ENCODE measurements at places on chromosomes 7 and 10.

- no peak for DNase-seq
Measured at GRCh38 chr10:117727421-117727820, 184.9 kb downstream of the EMX2 start.

DNA sequence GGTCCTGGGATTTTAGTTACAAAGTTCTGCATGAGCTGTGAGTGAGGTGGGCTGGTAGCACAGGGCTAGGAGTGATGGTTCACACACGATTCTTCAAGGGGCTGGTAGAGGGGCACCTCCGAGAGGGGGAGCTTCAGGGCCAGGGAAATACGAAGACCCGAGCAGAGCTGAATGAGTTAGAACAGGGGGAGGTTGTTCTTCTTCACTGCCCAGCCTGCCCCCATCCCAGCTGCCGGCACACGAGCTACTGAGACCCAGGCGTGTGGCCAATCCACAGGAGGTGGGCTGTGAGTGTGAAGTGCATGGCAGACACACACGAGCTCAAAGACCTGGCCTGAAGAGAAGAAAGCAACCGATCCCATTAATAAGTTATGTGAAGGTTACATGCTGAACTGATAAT, 256.2 kb upstream of the ZNF32 start:
- no peak for DNase-seq

DNA sequence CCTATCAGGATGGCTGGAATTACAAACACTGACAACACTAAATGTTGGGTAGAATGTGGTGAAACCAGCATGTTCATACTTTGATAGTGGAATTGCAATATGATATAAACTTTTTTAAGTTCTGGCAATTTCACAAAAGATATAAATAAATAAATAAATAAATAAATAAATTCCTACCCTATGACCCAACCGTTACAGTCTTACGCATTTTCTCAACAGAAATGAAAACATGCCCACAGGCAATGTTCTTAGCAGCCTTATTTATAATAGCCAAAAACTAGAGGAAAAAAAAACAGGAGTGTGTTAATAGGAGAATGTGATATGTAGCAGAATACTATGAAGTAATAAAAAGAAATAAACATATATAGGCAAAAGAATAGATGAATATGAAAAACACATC, 318.9 kb downstream of the IPMK start:
- no peak for DNase-seq

- DNase-seq = no peak
Measured at GRCh38 chr10:51894771-51895578, 195.6 kb upstream of the CSTF2T start.

GRCh38 chr7:19519443-19520021, 189.3 kb downstream of the POLR1F start:
- DNase-seq = no peak

DNA sequence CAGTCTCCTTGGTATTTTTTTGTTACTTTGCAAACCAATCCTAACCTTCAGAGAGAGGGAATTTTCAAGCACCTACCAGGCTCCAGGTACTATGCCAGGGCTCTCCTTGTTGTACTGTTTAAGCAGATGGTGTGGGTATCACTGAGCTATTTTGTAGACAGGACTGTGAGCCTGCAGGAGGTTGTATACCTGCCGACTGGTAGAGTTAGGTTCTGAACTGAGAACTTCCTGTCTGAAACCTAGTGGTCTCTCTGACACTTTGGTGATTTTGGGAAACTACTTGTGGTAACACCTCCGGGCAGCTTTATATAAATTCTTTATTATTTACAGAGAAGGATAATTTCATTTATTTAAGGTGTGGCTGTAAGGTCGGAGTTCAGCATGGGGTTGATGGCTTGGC, 4.6 kb downstream of the ZNF853 start:
- DNase-seq = no peak

DNA sequence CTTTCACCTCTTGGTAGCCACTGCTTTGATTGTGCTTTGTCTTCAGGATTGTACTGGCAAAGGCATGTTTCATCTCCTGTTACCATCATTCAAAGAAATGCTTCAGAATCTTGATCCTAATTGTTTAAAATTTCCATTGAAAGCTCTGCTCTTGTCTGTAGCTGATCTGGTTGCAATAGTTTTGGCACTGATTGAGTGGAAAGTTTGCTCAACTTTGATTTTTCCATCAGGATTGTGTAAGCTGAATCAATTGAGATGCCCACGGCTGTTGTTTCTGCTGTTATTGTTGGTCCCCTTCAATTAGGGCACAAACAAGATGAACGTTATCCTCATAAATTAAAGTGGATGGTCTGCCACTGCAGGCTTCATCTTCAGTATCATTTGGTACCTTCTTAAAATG, 14.6 kb upstream of the NUB1 start:
- no peak for DNase-seq

DNA sequence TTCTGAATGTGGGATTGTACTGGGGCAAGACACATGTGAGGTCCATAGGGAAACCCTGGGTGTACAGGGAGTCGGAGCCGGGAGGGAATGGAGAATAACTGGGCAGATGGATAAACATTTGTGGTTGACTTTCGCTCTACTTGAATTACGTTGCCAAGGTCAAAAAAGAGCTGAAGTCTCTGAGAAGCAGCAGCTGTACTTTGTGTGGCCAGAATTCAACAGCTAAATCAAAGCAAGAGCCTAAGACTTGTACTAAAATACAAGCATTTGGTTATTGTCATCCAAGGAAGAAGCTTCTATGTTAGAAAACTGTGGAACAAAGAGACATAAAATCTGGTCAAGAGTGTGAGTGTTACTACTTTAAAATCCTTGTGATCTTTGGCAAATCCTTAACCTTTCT, 457.2 kb downstream of the ARL4A start:
- no peak for DNase-seq

DNA sequence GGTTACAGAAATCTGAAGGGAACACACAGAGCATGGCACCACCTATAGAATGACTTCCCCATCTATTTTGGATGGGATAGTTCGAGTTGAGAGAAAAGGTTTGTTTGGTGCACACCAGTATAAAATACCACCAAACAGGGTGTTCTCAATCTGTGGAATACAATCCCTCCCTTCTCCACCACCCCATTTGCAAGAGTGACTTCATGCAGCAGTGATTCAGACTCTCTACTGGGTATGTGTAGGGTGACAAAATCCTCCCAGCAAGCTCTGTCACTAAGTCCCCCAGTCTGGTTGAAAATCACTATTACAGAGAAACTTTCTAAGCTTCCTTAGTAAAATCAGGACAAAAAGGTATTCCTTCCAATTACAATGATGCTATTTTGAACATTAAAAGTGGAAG, 69.0 kb downstream of the ANK3 start:
- DNase-seq = no peak

All from stimulated activated CD8-positive, alpha-beta memory T cell treated with anti-CD3 and anti-CD28 coated beads, Interleukin-7, amount 100 ng/mL, for 1 hour (primary cell).